ENCODE measurements at places on chromosomes 2 and 18.

DNA sequence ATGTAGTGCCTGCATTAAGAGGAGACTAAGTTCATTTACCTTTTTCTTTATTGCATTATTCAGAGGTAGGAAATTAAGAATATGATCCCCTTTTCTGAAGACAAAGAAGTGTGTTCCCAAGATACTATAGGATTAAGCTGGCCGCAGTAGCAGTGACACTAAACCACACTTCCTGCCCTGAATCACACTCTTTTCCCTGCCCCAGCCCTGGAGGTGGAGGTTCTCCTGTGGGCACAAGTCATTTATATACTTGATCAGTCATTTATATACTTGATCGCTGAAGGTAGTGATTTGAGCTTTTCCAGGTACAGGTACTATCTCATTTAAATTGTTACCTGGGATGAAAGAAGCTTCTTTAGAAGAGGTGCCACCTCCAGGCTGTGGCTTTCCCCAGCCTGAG lies 78.6 kb downstream of the ARMC9 start:
- DNase-seq: no peak

GRCh38 chr18:31490833-31491232 lies 7.1 kb upstream of the DSG2 start:
- DNase-seq: no peak

GRCh38 chr2:232960862-232961261 lies 52.2 kb downstream of the NGEF start:
- DNase-seq: no peak

- DNase-seq: no peak
Observed at GRCh38 chr2:212595036-212595654, 56.5 kb upstream of the ERBB4 start.

DNA sequence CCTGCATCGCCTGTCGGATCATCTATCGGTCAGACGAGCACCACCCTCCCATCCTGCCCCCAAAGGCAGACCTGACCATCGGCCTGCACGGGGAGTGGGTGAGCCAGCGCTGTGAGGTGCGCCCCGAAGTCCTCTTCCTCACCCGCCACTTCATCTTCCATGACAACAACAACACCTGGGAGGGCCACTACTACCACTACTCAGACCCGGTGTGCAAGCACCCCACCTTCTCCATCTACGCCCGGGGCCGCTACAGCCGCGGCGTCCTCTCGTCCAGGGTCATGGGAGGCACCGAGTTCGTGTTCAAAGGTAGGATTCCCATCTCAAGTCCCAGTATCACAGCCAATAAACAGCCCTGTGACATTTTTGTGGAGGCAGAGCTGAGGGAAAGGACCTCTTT lies 31.0 kb downstream of the APCDD1 start:
- DNase-seq: no peak

DNA sequence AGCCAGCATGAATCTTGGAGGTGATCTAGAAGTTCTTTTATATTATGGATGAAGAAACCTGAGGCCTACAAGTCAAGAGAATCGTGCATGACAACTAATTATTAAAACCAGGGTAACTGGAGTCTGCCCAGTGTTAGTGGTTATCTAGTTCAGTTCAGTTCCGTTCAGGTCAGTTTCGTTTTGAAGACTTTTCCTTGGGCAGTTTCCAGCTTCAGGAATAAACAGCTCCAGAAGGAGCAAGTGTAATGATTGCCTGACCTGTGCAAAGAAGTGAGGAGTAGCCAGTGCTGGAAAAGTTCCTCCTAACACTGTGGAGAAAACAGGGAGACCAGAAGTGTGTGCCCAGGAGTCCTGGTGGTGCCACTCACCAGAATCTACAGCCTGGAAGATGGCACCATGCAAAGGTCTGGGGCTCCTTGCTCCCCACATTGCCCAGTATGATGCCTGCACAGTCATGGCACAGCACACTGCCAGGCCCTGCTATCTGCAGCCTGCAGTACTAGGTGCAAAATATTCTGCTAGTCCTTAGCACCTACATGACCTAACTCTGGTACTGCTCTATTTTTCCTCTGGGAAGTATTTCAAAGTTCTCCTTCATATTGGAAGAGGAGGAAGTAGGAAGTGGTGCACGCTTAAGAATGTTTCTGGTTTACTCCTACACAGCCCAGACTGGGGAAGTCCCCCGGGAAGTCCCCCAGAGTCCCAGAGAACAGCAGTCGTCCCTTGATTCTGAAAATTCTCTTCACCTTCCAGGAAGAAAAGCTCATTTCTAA lies 65.8 kb downstream of the SUMO1 start:
- no peak for DNase-seq

GRCh38 chr2:58047373-58047935 lies 848 bp downstream of the VRK2 start:
- no peak for DNase-seq
